ENCODE measurements at places on chromosomes 5 and 9.
A peak's percentile ranks its signal among the peaks of the same experiment; 100 is the strongest.

DNA sequence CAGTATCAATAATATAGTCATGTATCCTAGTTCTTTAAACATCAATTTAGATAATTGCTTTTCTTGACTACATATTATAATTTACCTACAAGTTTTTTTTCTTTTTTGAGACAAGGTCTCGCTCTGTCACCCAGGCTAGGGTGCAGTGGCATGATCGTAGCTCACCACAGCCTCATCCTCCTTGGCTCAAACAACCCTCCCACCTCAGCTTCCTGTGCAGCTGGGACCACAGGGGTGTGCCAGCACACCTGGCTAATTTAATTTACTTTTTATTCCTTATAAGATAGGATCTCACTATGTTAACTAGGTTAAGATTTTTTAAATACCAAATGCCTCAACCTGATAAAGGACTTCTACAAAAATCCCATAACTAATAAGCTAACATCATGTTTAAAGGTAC lies 21.1 kb downstream of the UIMC1 start:
- DNase-seq, result peak; percentile 15

DNA sequence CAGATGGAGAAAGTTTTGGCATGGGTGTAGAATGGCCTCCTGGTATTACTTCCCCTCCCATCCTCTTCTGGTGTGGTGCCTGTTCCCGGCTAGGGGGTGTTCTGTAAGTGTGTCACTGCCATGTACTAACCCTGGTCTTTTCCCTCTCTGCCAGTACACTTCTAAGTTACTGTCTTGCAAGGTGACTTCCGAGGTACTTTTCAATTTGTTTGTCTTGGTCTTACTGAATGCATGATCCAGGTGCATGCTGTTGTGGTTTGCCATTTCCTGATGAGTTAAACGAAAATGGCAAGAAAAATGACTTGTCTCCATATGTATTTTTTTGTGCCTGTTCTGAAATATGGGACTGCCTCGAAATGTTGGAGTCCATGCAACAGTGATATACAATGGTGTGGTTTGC lies 46.0 kb downstream of the C9orf152 start:
- DNase-seq, result no peak

GRCh38 chr5:92163906-92164305 lies 780.8 kb upstream of the ARRDC3 start:
- DNase-seq, result no peak

- no peak for DNase-seq
These were observed 366.0 kb downstream of the HTR1A start for GRCh38 chr5:63596254-63596653.

DNA sequence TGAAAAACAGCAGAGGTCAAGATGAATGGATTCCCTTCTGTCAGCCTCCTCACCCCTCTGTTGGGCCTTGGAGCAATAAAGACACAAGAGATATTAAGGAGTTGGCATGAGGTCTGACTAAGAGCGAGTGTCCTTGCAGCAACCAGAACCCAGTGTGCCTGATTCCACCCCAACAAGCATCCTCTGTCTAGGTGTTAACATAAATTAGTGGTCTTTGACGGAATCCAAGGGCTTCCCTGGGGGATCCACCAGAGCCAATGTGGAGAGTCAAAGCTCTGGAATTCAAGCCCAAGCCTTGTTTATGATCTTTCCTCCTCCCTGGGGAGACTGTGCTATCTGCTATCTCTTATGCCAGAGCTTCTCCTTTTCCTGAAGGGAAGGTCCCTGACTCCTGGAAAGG lies 128.1 kb upstream of the SMIM23 start:
- no peak for DNase-seq

DNA sequence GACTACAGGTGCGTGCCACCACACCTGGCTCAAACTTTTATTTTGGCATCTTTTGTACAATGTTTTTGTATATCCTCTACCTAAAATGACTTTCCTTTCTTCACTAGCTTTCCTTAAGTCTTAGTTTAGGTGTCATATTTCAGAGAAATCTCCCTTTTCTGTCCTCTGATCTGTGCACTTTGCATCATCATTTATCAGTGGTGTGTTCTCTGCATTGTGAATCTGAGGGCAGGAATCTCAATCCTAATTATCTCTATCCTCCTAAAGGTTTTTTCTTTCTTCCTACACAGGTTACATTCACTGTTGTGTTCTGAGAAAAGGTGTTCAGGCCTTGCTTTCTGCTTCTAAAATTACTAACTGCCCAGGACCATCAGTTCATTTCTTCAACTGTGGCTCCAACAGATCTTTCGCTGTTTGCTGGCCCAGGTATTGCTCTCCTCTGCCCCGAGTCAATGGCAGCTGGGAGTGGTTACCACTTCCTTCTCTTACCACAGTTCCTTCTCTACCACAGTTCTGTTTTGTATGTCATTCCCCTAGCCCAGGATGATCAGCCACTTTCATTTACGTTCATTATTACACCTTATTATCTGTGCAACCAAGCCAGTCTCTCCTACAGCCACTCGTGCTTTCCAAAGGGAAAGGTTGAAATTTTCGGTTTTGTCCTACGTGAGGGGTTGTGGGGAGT lies 14.0 kb downstream of the TGFBR1 start:
- peak; percentile 39 for DNase-seq

GRCh38 chr9:34408173-34408572 lies 31.5 kb upstream of the MYORG start:
- no peak for DNase-seq

- DNase-seq, result no peak
These were observed 40.8 kb upstream of the SRP19 start for GRCh38 chr5:112820246-112820645.

- DNase-seq, result no peak
These were observed at the start of gene GNAQ for GRCh38 chr9:78031444-78031892. TSS of gene GNAQ (minus strand) at chr9:78031811. CDS start at chr9:78031235, 576 bp downstream.

GRCh38 chr5:74624501-74624900 lies 16.0 kb downstream of the ENC1 start:
- DNase-seq, result no peak

DNA sequence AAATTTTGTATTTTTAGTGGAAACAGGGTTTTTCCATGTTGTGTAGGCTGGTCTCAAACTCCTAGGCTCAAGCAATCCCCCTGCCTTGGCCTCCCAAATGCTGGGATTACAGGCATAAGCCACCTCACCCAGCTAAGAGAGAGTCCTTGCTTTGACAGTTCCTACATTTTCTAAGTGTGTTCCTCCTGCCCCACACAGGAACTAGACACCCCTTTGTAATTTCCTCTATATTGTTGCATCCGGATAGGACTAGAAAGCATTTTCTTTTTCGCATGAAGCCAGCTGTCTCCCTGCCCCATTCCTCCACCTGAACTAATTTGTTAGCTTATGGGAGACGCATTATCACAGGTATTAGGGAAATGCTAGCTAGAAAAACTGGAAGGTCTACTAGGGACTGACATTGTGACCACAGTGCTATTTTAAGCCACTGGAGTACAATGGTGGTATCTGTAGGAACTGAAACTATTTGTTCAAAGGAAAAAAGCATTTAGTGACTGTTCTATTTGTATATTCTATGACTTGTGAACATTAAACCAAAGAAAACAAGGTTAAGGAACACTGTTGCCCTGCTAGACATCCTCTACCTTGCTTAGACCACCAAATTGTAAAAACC lies 214.1 kb downstream of the SMARCA2 start:
- no peak for DNase-seq

DNA sequence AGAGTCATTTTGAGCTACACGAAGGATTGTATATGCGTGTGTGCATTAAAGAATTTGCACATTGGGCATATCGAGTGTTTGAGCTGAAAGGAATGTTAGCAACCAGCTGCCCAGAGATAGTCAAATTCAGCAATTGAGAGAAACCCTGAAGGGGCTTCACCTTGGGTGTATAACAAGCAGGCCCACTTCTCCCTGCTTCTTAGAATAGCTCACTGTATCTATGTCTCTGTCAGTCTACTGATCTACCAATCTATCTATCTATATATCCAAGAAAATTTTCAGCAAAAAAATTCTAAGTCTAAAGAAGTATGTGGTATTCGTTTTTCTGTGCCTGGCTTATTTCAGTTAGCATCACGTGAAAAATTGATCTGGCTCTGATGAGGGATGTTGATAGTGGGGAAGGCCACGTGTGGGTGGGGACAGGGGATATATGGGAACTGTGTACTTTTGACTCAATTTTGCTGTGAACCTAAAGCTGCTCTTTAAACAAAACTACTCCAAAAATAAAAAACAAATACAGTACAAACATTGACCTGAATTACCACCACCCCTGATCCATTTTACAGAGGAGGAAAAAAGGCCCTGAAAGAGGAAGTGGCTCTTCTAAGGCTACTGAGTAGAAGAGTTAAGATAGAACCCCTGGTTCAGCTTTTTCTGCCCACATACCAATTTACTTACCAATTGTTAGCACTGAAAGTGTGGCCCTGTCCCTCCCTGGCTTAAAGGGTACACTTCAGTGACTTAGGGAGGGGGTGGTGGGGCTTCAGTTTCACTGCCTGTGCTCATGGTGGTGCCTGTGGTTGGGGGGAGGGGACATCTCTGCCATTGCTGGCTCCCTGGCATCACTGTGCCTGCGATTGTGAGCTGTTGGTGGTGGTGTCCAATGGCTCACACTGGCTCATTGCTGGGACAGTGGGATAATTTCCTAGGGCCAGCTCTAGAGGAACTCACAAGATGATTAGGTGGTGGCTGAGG lies 141.8 kb downstream of the DOCK2 start:
- no peak for DNase-seq

DNA sequence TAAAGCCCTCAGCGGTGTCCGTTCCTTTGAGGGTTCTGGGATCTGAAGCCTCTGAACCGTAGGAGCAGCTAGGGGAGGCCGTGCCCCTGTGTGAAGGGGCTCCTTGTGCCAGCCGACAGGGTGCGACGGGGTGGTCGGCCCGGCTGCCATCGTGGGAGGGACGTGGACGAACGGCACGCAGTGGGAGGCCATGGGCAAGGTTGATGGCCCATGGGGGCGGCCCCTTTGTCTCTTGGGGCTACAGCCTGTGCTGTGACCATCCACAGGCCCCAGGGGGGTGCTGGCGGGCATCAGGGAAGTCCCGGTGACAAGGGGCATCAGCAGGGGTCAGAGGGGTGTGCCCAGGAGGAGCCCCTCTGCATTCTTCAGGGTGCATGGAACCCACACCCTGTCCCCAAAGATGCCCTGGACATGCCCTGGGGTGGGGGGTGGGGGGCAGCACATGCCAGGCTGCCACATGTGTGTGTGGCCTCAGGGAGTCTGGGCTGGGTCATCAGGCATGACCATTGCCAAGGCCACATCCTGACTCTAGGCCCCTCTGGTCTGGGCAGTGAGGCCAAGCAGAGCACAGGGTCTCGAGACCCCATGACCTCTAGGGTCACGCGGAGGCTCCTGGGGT lies 49.6 kb upstream of the CACNA1B start:
- no peak for DNase-seq

DNA sequence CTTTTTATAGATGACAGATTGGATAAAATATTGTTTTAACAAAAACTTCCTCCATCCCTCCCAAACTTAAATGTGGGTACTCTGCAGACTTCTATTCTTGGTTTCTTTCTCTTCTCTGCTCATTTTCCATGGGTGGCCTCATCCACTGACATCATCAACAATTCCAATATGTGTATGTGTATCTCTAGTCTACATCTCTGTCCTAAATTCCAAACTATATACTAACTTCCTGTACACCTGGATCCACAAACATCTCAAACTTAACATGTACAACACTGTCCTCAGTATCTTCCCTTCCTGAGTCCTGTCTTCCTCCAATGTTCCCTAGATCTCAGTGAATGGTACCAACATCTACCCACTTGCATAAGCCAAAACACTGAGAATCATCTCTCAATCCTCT lies 28.5 kb upstream of the CDK5RAP2 start:
- no peak for DNase-seq

DNA sequence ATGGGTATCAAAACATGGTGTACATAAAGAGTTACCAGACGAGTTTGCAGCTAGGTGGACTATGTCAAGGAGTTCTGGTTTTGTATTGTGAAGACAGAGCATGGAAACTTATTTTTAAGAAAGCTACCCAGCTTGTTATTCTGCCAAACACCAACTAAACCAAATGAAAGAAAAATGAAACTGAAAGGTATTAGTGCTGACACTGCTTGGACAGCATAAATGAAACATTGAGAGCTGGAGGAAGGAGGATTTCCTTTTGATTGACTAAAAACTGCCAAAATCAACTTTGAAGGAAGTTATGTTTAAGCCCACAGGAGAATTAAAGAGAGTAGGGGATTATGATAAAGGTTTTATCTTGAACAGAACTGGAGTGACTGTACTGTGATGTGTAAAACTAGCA lies 766.2 kb downstream of the PTPRD start:
- no peak for DNase-seq

- DNase-seq, result no peak
These were observed 47.0 kb upstream of the F2RL1 start for GRCh38 chr5:76771705-76772405.

DNA sequence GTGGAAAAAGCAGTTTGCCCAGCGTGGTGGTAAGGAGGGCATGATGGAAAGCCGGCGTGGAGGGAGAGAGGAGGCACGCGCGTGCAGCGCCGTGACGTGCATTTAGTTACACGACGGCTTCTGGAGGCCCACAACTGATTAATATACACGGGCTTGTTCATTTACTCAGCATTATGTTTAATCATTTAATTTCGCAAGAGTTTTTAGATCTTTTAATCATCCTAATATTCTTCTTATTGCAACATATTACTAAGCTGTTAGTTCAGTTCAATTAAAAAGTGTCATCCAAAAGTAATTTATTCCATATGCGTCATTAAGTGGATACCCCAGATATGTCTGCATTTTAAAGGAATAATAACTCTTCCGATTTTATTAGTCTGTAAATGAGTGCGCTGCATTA lies 220.5 kb downstream of the HSPA4 start:
- DNase-seq, result no peak
